NCI-H1417 (cell line): ENCODE measurements at places on chromosomes 6 and 20.
A peak's percentile ranks its signal among the peaks of the same experiment; 100 is the strongest.

GRCh38 chr6:28980852-28981430, 24.2 kb downstream of the ZNF311 start:
- peak; percentile 83 for DNase-seq

DNA sequence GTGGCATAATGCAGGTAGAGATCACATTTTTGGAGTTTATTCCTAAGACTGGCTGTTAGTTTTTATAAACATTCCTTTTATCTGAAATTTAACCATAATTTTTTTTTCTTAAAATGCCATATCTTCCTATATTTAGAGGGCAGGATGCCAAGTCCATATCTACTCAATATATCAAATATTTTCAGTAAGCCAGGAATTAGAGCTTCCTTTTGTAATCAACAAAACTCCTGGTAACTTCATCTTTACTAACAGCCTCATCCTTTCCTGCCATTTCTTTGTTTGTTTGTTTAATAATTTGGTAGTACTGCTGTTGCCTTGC, 136.3 kb downstream of the OLIG3 start:
- DNase-seq = no peak

- DNase-seq = peak; percentile 95
Observed at GRCh38 chr6:36874443-36875249, at the start of gene PPIL1. Gene PPIL1 (minus strand): TSS chr6:36874803. CDS start chr6:36874772, 31 bp downstream.

- DNase-seq = no peak
Observed at GRCh38 chr6:162917506-162917905, 189.7 kb downstream of the PACRG start.

DNA sequence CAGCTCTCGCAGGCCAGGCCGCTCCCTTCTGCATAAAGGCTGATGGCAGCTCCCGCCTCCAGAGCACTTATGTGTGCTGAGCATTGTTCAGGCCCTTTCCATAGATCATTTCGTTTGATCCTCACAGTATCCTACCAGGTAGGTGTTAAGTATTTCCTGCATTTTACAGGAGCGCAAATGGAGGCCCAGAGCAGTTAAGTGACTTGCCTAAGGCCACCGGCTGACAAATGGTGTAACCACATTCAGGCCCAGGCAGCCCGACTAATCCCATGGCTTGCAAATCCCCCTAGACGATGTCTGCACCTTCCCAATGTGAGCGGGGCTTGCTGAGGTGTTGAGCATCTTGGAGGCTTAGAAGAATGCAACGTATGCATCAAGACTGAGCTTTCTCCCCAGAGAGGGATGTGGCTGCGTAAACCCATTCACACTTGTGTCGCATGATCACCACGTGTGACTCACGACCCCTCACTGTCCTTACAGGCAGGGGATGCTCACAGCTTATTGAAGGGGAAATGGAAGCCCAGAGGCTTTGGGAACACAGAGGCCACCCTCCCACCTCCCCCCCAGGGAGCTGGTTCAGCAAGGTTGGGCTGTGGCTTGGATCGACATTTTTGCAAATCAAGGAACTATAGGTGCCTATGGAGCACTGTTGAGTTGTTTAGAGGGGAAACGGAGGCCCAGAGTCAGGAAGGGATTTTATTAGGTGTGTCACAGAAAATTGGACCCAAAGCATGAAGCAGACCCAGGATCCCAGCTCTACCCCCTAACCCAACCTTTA, 7.0 kb downstream of the BPIFB2 start:
- DNase-seq = no peak

DNA sequence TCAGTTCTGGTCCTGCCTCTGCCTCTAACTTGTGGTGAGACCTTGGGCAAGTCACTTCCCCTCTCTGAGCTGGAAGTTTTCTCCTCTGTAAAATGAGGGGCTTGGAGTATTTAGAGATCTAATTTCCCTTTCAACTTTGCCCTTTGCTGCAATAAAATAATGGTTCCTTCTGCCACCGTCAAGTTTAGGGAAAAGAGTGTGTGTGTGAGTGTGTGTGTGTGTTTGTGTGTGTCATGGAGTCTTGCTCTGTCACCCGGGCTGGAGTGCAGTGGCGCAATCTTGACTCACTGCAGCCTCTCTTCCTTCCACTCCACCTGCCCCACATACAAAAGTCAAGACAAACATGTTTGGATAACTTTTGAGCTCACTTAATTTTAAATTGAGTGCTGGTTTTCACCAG, 39.2 kb upstream of the PIM1 start:
- DNase-seq = no peak

DNA sequence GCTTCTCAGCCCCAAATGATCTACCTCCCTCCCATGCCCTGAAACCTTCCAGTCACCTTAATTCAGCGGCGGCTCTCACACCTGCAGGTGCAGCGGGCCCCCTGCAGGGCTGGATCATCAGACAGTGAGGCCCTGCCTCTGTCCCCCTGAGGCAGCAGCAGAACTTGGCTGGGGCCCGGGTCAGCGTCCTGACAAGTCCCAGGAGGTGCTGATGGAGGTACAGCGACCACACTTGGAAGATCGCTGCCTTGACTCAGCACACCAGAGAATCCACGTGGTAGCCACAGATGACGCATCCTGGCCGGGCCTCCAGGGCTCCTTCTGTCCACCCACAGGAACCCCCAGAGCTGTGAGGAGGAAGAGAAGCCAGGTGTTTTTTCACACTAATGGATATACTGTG, 116.4 kb upstream of the THBS2 start:
- peak; percentile 64 for DNase-seq

DNA sequence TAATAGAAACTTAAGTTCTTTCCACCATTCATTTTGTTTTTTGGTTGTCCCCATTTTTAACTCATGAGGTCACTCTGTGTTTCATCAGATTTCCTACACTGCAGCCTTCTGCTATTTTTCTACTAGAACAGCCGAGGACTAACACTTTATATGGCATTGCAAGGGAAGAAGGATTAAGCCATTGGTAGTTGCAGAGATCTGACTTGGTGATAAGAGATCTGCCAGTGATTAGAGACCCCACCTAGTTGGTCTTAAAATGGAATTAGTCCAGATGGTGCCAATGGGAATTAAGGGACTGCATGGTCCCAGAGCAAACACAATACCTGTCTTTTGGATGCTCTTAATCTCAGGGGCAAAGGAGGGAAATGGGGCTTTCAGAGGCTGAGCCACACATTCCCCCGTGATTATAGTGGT, 125.5 kb upstream of the TMEM170B start:
- DNase-seq = no peak

GRCh38 chr6:53464927-53465460, 79.9 kb downstream of the GCLC start:
- DNase-seq = no peak

GRCh38 chr6:24439858-24440539, 37.3 kb downstream of the MRS2 start:
- no peak for DNase-seq

- no peak for DNase-seq
Observed at GRCh38 chr6:160069050-160069454, 52.6 kb upstream of the SLC22A1 start.

- no peak for DNase-seq
Observed at GRCh38 chr6:24822696-24823095, 24.0 kb upstream of the ARMH2 start.

DNA sequence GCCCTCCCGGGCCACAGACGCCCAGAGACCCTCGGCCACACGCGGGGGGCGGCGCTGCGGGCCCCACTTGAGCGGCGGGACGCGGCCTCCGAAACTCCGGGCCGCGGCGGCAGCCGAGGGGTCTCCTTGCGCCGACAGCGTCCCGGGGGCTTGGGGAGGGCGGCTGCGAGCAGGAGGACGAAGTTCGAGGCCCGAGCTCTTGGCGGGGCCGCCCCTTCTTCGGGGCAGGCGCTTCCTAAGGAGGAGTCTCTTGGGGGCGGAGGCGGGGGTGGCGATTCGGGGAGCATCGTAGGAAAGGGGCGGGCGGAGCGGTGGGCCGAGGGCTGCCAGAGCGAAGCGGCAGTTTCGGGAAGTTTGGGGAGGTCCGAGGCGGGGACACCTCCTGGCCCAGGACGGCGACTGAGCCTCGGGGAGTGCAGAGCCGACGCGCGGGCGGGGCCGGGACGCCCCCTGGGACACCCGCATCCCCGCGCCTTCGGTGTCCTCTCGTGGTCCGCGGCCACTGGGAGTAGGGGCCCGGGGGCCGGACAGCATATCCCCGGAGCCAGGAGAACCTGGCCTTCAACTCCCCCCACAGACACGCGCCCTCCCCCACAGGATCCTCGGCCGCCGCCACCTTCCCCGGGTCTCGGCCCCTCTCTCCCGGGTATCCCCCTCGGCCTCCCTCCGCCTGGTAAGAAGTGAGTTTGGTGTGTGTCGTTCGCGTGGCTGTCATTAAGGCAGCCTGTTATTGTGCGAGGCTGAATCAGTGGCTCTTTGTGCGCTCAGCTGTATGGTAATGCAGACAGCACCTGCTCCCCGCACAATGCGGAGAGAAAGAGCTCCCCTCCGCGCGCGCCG, 613 bp upstream of the DLL1 start:
- DNase-seq = peak; percentile 76

GRCh38 chr6:151015101-151015700, 149.7 kb downstream of the MTHFD1L start:
- DNase-seq = no peak

DNA sequence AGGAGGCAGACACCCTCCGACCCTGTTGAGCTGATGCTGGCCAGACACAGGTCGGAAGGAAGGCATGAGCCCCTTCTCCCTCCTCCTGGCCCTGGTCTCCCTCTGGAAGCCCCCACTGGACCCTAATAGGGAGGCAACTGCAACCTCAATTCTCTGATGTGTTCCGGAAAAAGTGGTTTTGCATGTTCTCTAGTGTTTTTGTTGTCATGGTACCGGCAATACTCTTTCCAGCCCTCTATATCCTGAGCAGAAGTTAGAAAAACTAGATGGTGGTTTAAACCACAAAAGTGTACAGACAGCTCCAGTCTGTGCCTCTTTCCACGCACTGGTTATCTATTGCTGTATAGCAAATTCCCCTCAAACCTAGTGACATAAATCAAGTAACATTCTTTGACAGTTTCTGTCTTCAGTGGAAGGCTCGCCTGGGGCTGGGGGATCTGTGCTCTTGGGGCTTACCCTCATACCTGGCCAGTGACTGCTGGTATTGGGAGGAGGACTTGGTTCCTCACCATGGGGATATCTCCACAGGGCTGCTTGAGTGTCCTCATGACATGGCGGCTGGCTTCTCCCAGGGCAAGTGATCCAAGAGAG, 37.0 kb downstream of the SYTL3 start:
- no peak for DNase-seq

GRCh38 chr6:147740326-147740725, 231.8 kb downstream of the SAMD5 start:
- DNase-seq = no peak

GRCh38 chr20:63435552-63435951, 36.9 kb downstream of the KCNQ2 start:
- DNase-seq = no peak

DNA sequence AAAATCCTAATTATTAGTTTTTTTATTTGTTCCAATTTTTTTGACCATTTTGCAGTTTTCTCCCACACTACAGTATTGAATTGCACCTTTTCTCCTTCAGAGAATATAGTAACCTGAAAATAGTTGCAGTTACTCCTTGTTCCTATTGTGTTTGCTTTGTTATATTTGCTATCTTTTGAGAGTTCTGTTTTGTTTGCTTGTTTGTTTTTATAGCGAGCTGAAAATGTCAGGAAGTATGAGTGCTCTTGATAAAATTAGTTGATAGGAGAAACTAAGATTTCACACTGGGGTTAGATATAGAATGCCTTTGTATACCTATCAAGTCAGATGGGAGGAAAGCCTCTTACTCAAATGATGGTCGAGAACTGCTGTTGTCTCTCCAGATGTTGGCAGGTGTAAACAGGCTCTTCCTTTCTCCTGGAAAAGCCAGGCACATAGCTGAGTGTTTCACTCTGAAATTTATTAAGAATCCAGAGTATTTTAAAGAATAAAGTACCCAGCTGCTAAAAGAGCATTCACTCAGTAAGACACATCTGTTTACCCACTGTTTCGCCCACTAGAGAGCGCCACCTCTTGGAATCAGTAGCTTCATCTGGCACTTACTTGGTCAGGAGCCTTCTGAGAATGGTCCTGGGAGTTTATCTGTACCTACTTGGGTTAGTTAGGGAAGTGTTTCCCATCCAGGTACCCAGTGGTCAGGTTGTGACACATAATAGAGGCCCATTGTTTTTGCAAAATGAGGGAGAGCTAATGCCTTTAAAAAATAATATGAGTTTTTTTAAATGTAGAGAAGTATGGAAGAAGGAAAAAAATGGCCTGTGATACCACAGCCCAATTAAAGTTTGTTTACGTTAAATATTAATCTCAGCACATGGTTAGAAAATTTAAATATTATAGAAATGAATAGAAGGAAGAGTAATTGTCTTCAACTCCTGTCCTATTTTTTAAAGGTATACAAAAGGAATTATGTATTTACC, 11.2 kb downstream of the NT5DC1 start:
- peak; percentile 33 for DNase-seq

GRCh38 chr6:166996406-166996805, 2.8 kb upstream of the CEP43 start:
- DNase-seq = no peak

DNA sequence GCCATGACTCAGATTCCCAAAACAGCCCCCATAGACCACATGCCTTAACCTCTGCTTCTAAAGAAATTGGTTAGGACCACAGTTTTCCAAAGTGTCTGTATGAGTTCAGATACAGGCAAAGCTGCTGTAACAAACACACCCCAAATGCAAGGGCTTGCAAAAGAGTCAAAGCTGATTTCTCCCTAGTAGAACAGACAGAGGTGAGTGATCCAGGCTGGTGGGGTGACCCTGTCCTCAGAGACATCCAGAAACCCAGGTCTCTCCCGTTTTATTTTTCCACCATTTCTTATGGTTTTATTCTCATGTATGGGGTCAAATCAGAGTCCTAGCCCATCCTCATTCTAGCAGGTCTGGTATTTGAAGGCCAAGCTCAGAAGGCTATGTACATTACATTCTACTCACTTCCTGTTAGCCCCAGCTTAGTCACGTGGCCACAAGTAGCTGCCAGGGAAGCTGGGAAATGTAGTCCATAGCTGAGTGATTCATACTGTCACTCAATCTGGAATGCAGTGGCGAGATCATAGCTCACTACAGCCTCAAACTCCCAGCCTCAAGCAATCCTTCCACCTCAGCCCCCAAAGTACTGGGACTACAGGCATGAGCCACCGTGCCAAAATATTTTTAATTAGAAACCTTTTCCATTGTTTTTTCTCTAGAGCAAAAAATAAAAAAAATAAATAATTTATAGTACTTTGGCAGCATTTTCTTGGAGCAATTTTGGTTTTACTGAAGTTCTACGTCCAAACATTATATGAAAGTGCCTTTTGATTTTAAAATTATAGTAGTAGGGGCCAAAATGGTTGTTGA, 175.2 kb downstream of the ZMYND8 start:
- DNase-seq = no peak

- DNase-seq = no peak
Observed at GRCh38 chr20:49612127-49612738, 44.3 kb upstream of the PTGIS start.

- no peak for DNase-seq
Observed at GRCh38 chr6:150076196-150076893, 7.4 kb upstream of the ULBP3 start.

- no peak for DNase-seq
Observed at GRCh38 chr20:18545566-18545965, 21.7 kb upstream of the SMIM26 start.
